NCI-H1694 (cell line): ENCODE measurements at places on chromosomes 2 and 18.

DNA sequence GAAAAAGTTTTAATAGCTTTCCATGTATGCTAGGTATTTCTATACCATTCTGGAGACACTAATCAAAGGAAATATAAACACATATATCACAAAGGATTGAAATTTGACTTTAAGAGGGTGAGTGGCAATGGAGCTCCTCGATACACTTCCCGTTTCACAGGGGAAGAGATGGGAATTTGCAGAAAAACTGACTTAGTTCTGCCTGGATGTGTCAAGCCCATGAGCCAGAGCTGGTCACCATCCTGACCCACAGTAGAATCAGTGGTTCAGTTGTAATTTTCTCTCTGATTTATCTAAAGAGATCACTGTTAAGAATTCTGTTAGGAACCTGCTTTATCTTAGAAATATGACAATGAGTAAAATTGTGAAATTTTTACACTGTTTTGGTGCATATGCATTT is 34.2 kb downstream of the PLCL1 start:
- DNase-seq, result no peak

- no peak for DNase-seq
Measured at GRCh38 chr2:192184349-192184748, 10.4 kb downstream of the TMEFF2 start.

DNA sequence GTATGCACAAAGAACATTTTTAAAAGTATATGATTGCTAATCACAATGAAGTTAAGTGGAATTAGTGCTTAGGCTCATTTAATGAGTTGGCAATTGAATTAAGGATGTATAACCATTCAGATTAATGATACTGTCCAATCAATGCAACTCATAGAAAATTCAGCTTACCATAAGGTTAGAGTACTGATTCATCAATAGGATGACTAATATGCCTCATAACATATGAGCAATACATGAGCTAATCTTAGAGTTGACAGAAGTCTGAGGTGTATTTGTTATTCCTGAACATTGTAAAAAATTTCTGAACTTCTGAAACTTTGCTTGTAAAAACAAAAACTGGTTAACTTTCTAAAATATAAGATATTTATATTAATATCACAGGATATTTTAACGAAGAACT is 118.3 kb upstream of the NETO1 start:
- no peak for DNase-seq

DNA sequence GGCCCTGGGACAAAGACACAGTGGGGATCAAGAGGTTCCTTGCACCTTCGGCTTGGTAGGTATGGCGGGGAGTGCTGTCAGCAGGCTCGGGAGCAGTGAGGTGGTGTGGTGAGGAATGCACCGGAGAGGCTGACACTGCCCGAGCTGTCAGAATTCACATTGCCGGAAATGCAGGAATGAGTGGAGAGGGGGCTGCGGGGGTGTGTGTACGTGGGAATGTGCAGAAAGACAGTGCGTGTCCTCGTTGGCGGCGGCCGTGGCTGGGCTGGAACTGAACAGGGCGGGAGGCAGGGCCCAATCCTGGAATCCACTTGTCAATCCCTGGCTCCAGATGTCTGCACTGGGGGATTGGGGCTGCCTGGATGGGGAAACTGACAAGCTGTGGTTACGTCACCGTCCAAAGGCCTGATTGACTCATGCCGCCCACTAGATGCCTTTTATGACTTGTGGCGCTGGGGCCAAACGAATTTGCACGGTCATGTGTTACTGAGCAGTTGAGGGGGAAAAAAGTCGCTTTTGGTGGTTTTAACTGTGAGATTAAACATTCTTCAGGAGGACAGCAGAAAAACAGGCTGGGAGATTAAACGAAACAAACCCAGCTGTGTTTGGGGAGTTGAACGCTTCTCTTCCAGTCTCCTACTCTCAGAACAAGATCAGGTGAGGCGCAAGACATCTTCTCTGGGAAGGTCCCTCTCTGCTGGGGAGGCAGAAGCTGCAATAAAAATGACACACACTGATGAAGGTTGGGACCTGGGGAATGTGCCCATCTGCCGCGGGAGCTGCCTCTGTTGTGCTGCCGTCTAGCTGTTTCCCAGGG is 189.4 kb upstream of the GLI2 start:
- DNase-seq, result no peak

GRCh38 chr2:120305937-120306490 is 39.9 kb upstream of the INHBB start:
- no peak for DNase-seq

DNA sequence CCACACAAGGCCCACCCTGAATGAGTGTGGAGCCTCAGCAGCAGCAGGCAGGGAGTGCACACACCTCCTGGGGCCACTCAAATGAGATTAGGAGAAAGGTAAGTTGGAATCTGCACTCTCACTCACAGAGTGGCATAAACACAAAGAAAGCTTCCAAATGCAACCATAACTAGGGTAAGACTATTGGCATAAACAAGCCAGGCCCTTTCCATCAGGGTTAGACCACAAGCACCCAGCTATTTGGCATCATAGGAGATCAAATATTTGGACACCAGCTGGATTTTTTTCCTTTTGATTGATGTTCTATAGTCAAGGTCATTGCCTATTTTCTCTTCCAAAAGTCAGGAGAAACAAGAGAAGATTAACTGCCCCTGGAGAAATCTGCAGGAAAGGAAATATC is 471.5 kb downstream of the TXNL1 start:
- no peak for DNase-seq

GRCh38 chr18:48861181-48861708 is 89.5 kb downstream of the SMAD7 start:
- no peak for DNase-seq

DNA sequence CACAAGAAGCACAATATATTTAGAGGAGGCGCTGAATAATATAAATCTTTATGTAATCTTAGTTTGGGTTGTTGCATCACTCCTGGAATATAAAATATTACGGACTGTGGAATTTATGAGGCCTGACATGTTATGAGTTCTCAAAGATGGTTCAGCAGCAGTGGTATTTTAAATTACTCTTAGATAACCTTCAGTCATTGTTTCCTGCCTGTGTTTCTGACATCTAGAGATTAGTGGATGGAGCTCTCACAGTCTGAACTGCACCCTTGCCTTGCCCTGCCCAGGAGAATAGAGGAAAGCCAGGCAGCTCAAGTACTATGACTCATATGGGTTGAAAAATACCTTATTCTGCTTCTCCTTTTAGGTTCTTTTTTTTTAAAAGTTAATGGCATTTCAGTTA is 70.0 kb downstream of the ACSL3 start:
- DNase-seq, result no peak

DNA sequence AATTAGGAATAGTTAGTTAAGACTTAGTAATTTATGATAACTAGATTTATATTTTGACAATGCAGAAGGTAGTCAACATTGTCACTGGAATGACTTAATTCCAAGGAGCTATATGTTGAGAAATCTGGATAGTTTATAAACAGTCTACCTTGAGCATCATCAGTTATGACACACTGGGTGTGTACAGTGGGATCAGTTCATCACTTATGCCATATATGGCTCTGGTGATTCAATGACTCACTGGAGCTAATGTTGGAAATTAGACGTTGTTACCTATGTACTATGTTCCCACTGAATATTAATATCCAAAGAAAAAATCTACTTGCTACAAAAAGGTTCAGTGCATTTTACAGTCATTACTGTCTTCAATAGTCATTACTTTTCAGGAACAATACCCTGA is 34.0 kb upstream of the ITPRID2 start:
- DNase-seq, result no peak

- no peak for DNase-seq
Measured at GRCh38 chr2:31161637-31162036, 23.4 kb upstream of the GALNT14 start.

GRCh38 chr2:30580391-30580790 is 133.3 kb downstream of the LCLAT1 start:
- no peak for DNase-seq

DNA sequence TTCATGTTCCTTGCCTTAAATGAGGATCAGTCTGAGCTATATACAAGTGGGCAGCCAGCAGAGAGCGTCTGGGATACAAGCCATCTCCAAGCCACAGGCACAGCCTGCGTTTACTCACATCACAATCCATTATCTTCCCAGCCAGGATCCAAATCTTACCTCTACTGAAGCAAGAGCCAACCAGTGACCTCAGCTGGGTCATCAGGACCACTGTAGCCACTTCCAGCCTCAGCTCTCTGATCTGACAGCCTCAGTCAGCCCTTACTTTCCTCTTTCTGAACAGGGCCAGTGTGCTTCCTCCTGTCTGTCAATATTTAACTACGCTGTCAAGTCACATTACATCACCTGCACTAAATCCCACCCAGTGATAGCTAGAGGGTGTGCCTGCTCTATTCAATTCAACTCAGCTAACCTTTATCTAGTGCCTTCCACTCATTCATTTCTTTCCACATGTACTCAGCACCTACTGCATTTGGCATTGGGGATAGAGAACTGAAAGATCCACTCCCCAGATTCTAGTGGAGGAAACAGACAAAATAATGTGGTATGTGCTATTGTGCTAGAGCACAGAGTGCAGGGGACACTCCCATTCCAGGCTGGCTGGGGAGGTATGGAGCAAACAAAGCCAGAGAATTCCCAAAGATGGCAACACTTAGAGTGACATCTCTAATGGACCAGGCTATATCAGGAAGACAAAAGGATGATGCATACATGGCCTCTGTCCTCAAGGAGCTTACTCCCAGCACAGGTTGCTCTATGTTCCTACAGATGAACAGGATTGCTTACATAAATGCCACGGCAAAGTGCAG is 146.5 kb downstream of the NCKAP5 start:
- no peak for DNase-seq

DNA sequence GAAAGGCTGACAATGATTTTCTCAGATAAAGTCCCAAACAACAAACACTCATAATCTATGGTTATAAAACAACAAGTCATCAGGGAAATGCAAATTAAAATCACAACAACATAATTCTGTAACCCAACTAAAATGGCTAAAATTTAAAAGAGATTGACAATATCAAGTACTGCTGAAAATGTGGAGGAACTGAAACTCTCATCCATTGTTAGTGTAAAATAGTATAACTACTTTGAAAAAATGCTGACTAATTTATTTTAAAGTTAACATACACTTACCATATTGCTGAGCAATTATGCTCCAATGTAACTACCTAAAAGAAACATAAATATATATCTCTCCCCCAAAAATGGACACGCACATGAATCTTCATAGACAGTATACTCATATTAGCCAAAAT is 245.9 kb upstream of the SPOPL start:
- DNase-seq, result no peak

GRCh38 chr18:57347784-57348183 is 4.6 kb upstream of the ST8SIA3 start:
- peak; percentile 9 for DNase-seq

- DNase-seq, result no peak
Measured at GRCh38 chr2:230010501-230010900, 58.2 kb downstream of the SLC16A14 start.

- no peak for DNase-seq
Measured at GRCh38 chr2:188089901-188090300, 201.8 kb upstream of the GULP1 start.

DNA sequence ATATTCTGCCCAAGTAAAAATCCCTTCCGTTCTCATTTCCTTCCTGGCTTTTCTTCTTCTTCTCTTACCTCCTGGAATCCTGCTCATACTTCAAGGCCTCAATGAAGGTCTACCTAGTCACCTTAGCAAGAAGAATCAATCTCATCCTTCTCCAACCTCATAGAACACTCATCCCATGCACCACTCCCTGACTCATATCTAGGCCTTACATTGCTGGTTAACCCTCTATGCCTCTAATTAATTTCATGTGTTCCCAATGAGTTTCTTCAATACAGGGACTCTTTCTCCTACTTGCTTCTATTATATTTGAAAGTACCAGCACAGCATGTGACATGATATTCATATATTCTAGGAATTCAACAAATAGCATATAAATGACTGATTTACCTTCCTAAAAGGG is 63.0 kb downstream of the BCL11A start:
- no peak for DNase-seq

- DNase-seq, result no peak
Measured at GRCh38 chr18:48835745-48836170, 115.0 kb downstream of the SMAD7 start.

GRCh38 chr2:23541503-23542229 is 156.7 kb downstream of the KLHL29 start:
- peak; percentile 48 for DNase-seq

- peak; percentile 34 for DNase-seq
Measured at GRCh38 chr2:186205254-186205911, 280.7 kb upstream of the ZC3H15 start.

GRCh38 chr2:40034801-40035200 is 255.7 kb upstream of the THUMPD2 start:
- DNase-seq, result no peak

GRCh38 chr2:7867867-7868266 is 814.0 kb upstream of the ID2 start:
- no peak for DNase-seq

DNA sequence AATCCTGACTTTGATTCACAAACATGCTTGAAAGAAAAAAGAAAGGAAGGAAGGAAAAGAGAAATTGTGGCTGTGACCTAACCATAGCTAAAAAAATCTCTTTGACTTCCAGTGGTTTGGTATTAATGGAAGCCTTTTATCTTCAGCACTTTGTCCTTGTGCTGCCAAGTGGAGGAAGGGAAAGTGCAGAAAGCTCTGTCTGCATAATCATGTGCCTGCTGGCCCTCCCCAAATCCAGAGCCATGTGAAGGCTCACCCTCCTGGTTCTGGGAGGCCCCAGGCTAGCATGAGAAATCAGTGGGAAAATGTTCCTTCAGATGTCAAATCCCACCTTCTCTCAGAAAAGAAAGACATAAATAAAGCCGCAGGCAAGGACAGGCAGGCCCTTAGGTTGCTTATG is 48.3 kb upstream of the BMPR2 start:
- DNase-seq, result no peak

DNA sequence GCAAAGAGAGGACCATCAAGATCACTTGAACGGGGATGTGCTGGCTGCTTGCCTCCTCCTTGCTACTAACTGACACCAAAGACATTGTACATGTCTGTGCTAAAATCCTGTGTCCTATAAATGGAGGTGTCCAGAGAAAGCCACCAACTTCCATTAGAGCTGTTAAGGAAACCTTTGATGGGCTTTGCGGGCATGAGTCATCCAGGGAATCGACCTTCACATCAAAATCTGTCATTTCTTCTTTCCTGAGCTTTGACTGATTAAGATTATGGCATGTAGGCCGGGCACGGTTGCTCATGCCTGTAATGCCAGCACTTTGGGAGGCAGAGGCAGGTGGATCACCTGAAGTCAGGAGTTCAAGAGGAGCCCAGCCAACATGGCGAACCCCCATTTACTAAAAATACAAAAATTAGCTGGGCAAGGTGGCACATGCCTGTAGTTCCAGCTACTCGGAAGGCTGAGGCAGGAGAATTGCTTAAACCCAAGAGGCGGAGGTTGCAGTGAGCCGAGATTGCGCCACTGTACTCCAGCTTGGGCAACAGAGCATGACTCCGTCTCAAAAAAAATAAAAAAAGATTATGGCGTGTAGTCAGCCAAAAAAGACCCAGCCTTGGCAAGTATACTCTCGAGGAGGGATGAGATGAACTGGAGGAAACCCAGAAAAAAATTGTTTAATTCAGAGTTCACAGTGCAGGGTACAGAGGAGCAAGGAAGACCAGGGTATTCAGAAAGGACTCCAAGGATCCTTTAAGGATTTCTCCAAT is 115.8 kb downstream of the CABLES1 start:
- DNase-seq, result no peak
